ENCODE measurements at places on chromosomes 2 and 18.

DNA sequence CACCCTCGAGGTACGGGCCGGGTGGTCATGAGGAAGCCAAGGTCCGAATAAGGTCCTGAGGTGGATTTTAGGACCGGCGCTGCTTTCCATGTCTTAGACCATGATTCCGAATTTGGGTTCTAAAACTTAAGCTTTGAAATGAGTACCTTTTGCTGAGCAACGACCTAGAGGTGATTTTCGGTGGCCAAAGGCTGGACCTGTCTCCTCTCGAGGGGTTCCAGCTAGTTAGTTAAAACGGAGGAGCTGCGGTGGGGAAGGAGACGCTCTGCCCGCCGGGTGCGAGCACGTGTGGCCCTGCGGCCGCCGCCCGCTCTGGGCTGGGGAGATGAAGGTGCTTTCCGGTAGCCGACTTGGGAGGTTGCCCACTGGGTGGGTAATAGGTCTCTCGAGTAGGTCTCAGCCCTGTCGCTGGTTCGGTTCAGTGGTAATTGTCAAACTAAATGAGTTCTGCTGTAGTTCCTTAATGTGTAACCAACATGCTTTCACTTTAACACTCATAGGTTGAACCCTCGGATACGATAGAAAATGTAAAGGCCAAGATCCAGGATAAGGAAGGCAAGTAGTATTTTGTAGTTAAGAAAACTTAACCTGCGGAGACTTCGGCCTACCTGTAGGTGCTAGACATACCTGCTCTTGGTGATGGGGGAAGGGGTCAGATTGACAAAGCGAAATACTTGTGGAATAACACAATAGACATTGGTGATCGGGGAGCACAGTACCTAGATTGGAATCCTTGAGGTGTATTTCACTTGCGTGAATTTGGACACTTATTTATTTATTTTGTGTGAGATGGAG is 572 bp downstream of the RPS27A start:
- DNase-seq: no peak

GRCh38 chr18:57440331-57441070 is 5.3 kb downstream of the ONECUT2 start:
- DNase-seq: no peak

GRCh38 chr18:69935319-69936190 is 12.1 kb downstream of the CD226 start:
- DNase-seq: no peak

GRCh38 chr2:241230435-241230834 is 42.0 kb downstream of the ANO7 start:
- no peak for DNase-seq

GRCh38 chr2:143792602-143793001 is 663.4 kb downstream of the ARHGAP15 start:
- no peak for DNase-seq

DNA sequence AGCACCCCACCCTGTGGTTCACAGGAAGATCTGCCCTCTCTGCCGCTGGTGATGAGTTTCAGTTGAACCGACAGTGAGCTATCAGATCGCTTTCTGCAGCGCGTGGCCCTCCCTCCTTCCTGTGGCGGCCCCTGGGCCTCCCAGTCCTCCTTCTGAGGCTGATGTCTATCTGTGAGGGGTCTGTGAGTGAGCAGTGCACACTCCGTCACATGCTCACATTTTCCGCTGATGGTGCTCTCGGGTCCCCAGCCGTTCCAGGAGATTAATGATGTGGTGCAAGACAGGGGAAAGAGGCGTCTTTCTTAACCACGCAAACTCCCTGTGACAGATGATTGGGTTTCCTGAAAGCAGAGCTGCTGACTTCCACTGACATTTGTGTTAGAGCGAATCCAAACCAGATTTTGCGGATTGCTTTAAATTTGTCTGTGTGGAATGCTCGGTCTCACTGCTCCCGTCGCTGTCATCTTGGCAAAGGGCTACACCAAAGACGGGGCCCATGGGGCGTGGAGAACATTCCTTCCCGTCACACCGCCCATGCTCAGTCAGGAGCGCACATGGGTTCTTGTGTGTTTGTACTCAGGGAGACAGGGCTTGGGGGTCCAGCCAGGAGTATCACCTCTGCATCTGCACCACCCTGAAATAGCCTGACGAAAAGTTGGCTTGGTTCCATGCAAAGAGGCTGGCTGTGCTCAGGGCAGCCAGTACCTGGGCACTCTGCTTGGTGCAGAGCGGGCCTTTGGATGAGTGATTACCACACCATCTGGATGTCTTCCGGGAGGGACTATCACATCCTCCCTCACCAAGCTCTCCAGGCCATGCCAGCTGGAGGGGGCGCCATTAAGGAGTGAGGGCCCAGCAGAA is 154.7 kb upstream of the HS6ST1 start:
- DNase-seq: peak; percentile 91

DNA sequence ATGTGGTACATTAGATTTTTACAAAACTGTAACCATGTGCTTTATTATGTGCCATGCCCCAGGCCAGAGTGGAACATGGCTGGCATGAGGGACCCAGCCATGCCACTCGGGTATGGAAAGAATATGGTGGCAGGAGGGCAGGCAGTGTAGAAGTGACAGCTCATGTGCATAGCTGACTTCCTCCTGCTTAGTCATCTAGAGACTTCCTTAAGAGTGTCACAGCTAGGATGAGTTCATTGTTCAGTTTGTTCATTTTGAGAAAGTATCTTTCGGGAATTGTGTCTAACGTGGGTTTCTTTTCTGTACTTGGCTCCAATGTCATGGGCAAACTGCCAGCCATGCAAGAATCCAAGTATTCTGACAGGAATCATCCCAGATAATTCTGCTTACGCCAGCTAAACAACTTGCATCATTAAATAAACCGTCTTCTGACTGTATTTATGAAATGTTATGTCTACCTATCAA is 94.3 kb upstream of the ITGB6 start:
- DNase-seq: no peak

DNA sequence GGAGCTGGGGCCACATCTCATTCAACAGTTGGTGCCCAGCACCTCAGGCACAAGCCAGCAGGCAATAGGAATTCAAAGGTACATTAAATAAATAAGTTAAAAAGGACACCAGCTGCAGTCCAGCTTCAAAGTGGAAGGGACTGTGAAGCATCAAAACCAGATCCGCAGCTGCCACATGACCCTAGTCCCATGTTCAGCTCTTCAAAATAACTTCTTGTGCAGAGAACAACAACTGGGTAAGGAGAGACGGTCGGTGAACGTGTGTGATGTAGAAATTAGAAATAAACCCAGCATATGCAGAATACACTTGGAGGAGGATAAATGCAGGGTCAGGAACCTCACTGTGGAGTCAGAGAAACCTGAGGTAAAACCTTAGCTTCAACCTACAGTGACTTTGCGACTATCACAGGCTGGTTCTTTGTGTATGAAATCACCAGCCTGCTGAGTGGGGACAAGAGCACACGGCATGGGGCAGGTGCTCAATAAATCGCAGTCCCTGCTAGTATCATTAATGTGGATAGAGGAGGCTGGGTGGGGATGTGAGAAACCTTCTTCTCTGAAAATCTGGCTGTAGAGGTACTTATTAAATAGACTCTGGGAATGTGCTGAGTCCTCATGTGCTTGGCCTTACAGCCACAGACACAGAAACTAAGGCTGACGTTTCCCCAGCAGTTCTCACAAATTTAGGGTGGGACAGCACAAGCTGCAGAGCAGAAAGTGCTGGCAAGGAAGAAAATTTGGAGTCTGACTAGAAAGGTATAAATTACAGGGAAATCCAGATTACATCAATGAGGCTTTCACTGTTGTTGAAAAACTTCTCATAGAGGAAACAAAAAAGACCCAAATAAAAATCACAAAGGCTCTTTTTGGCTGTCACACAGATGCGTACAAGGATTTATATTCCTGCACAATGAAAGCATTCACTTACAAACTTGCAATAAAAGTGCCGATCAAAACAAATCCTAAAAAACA is 20.7 kb downstream of the FBXO15 start:
- no peak for DNase-seq

DNA sequence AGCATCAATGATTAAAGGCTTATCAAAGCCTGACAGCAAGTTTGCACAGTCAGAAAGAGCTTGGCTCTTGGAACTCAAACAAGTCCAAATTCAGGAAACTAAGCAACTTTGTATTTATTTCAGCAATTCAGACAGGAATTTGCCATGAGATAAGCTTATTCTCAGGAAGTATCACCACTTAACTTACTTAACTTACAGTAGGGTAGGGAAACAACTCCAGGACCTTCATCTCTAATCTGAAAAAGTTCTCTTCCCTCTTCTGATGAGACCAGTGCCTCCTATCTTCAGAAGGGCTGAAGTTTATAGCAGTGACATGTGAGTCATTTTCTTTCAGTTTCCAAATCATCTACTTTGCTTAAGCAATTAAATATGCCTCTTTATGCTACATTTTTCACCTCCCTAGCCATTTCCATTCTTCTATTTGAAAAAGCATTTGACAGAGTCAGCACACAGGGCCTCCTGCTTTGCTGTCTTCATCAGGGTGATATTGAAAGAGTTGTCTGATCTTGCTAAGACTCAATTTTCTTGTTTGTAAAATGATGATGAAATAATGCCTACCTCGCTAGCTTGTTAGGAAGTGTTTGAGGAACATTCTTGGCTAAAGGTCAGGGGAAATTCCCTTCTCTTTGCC is 389.5 kb downstream of the RND3 start:
- DNase-seq: no peak

DNA sequence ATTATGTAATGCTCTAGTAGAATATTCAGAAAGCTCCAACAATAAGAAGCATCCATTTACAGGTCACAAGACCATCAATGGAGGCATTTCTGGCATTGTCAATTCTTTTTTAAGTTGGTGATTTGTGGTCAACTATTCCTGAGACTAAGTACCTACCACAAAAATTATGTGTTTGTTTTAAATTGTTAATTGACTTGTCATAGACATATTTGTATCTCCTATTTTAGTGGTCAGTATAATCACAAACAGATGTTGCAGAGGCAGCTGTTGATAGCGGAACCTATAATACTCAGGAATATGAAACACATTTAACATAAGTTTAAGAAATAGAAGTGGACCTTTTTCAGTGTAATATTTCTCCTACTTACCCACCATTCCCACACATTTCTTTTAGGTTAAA is 430.1 kb downstream of the CCDC85A start:
- DNase-seq: no peak

DNA sequence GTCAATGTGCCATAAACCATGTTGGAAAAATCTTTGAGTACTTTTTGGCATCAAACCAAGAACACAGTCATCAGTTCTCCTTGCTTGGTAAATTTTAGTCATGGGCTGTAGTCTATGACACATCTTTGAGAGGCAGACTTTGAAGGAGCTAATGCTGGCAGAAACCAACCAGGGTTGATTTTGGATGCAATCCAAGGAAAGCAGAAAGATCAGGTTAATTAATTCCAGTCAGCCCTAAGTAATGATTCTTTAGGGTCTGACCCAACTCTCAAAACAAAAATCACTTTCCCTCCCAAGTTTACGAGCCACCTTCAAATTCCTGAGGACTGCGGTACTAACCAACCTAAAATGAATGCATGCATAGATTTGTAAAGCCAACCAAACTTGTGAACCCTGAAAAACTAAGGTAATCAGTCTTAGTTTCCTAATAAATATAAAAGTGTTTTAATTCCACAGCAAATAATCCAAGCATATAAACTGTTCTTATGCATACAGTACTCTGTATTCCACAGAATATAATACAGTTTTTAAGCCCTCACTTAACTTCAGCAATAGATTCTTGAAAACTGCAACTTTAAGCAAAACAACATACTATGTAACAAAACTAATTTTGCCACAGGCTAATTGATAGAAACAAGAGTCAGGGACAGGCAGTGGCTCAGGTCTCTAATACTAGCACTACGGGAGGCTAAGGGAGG is 22.0 kb downstream of the AP1S3 start:
- DNase-seq: no peak

- no peak for DNase-seq
Observed at GRCh38 chr18:37668971-37669747, 103.6 kb upstream of the CELF4 start.

DNA sequence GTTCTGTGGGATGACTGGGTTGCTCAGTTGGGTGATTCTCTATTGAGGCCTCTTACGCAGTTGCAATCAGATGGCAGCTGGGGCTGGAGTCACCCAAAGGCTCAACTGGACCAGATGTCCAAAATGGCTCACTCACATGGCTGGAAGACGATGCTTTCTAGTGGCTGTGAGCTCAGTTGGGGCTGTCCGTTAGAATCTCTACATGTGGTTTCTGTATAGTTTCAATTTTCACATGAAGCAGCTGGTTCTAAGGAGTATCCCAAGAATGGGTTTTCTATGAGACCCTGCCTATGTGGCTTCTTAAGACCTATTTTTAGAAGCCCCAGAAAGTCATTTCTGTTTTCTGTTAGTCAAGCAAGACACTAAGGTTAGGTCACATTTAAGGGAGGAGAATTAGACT is 4.4 kb downstream of the XRCC5 start:
- DNase-seq: no peak

GRCh38 chr18:6504605-6505497 is 90.1 kb upstream of the L3MBTL4 start:
- DNase-seq: no peak

DNA sequence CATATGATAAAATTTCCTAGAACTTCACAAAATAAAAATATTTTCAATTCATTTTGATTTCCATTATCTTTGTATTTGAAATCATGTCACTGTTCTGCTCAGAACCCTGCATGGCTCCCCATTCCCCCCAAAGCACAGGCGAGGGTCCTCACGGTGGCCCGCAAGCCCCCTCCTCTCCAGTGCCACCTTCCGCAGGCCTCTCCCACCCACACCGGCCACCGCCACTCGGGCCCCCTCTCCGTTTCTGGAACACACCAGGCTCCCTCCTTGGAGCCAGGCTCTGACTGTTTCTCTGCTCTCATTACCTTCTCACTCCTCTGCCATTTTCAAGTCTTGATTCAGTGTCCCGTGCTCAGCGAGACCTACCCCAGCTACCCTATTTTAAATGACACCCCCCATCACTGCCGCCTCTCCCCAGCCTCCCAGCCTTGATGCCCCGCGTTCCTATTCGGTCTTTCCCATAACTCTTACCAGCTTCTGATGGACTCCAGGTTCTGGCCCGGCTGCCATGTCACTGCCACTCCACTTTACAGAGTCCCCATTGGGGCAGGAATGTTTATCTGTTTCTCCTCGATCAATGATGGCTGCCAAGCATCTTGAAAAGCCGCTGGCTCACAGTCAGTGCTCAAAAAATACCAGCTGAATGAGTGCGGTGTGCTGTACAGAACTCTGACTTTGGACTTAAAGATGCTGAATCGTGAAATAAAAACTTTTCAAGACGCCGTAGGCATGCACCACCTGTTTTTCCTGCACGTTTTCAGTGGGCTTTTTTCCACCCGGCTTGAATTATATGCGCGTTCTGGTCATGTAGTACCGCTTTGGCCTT is 201.0 kb downstream of the GBX2 start:
- peak; percentile 58 for DNase-seq

- DNase-seq: no peak
Observed at GRCh38 chr2:53787614-53788289, 908 bp downstream of the ERLEC1 start.

- no peak for DNase-seq
Observed at GRCh38 chr2:237772513-237772912, 26.1 kb upstream of the RBM44 start.

DNA sequence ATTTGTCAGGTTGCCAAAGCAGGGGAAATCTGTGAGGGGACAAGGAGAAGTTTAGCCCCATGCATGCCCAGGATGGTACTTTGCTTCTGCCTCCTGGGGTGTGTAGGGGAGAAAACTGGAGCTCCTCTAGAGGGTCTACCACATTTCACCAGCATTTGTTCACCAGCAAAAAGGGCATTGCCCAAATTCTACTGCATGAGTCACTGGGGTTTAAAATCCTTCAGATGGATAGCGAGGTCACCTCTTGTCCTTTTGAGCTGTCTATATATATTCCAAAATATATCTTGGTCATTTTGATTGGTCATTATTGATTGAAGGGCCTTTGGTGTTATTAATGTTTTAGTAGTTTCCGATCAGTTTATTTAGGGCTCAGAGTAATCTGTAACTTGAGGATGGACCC is 18.7 kb downstream of the FHOD3 start:
- no peak for DNase-seq

Data from left forelimb (tissue), 1 donor.